ENCODE measurements at places on chromosomes 5 and 9.

DNA sequence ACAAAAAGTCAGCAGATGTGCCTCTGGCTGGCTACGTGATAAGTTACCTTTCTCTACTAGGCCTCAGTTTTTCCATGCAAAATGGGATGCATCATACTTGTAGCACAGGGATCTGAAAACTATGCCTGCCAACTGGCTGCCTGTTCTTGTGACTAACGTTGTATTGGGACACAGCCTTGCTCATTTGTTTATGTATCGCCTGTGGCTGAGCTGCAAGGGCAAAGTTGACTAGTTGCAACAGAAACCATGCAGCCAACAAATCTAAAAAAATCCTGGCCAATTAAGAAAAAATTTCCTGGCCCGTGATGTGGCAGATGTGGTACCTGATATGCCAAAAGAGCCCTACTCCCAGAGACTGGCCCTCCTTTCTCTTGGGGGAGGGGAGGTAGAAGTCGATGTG lies 131.3 kb downstream of the SEC61B start:
- DNase-seq, result no peak

DNA sequence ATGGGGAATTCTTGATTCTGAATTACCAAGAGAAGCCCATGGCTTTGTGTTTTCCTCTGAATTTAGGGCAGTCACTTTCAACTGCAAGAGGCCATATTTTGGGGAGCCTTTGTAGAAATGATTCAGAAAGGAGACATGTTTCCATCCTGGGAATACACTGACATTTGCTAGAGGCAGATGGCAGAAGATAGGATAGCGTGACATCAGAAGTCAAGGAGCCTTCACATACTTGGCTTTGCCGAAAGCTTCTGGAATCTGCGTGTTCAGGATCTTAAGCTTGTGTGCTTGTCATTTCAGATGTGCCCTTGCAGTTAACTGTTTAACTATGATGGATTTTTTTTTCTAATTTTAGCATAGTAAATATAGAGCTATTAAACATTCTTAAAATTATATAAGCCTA lies 296.2 kb downstream of the ARHGEF28 start:
- no peak for DNase-seq

GRCh38 chr9:125505988-125506438 lies 201.0 kb downstream of the MAPKAP1 start:
- no peak for DNase-seq

- DNase-seq, result peak; percentile 73
These were observed 150.9 kb downstream of the ADGRV1 start for GRCh38 chr5:90709323-90710155.

GRCh38 chr5:173324115-173325001 lies 3.9 kb downstream of the STC2 start:
- DNase-seq, result no peak

GRCh38 chr9:134751622-134752021 lies 110.0 kb downstream of the COL5A1 start:
- no peak for DNase-seq

GRCh38 chr5:3389471-3390026 lies 206.1 kb upstream of the IRX1 start:
- peak; percentile 11 for DNase-seq

- DNase-seq, result no peak
These were observed 286.1 kb upstream of the ACTBL2 start for GRCh38 chr5:57768745-57769144.

GRCh38 chr5:129459777-129460671 lies at the start of gene ADAMTS19:
Gene ADAMTS19, plus strand, starts transcription at chr5:129460298. Its CDS starts 94 bp downstream, at chr5:129460392.
- peak; percentile 86 for DNase-seq

GRCh38 chr9:3330792-3331420 lies 194.9 kb downstream of the RFX3 start:
- DNase-seq, result peak; percentile 16

GRCh38 chr5:100900142-100900795 lies 2.8 kb downstream of the ST8SIA4 start:
- DNase-seq, result peak; percentile 82

DNA sequence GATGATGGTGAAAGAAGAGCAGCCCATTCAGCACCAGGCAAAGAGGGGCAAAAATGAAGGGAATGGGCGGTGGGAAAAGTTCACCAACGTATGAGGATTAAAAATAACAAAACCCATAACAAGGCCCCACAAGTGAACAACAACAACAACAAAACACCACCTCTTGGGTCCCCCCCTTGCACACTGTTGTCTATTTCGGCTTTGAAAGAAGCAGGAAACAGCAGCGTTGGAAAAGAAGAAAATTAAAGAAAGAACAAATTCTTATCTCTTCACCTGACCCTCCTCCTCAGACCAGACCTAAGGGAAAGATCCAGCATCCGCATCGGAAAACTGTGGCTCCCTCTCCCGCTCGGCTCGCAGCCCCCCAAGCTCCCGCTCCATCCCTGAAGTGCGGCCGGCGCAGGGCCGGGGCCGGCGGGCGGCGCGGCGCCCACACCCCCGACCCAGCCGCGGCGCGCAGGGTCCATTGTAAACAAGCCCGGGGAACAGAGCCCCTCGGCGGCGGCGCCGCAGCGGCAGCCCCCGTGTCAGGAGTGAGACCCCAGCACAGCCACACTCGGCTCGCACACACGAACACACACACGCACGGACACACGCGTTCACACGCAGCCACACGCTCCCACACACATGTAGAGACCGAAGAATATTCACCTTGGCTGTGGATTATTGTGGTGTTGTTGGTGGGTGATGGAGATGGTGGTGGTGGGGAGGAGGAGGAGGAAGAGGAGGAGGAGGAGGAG lies 535 bp downstream of the RFX3 start:
- peak; percentile 51 for DNase-seq

DNA sequence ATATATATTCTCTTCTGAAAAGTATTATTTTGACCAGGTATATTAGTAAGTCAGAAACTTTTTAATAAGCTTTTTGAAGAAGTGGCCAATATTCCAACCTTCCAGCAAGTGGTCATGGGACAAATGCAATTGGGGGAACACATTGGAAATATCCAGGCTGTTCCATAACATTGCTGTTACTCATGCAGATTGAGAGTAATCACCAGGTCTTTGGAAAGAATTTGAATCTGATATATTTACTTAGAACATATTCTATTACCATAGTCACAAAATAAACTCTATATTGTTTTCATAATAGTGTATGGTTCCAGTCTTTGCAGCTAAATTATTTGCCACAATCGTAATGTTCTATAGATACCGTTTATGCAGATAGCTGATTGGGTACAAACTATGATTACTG lies 102.8 kb downstream of the TAF11L14 start:
- no peak for DNase-seq

DNA sequence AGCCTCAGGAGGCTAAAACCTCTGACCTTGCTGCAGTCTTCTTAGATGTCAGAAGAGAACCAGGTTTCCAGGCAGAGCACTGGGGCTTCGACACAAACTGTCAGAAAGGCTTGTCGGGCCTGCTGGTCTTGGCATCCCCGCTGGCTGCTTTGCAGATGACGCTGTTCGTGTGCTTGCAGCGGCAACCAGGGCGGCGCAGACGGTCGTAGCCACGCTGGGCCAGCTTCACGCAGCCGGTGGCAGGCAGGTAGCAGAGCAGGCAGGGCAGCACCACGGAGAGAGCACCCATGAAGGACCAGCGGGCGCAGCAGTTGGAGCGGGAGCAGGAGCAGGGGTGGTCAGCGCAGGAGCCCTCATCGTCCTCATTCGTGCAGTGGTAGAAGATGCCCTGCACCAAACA lies 10.7 kb downstream of the SPRY4 start:
- no peak for DNase-seq
